ENCODE measurements at places on chromosomes 16 and 17. TPM values are rescaled to one million over a fixed set of nuclear protein-coding genes. Genes with fewer than 3 reads are reported as not detected.

GRCh38 chr16:13322336-13322735 is 420.9 kb downstream of the SHISA9 start:
- DNase-seq: no peak

DNA sequence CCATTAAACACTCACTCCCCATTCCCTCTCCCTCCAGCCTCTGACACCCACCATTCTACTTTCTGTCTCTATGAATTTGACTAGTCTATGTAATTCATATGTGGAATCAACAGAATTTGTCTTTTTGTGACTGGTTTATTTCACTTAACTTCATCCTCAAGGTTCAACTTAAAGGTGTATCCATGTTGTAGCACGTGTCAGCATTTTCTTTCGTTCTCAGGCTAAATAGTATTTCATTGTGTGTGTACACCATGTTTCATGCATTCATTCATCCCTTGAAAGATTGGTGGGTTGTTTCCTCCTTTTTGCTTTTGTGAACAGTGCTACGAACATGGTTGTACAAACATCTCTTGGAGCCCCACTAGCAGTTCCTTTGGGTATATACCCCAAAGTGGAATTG is 36.0 kb downstream of the ATP2C2 start:
- no peak for DNase-seq

DNA sequence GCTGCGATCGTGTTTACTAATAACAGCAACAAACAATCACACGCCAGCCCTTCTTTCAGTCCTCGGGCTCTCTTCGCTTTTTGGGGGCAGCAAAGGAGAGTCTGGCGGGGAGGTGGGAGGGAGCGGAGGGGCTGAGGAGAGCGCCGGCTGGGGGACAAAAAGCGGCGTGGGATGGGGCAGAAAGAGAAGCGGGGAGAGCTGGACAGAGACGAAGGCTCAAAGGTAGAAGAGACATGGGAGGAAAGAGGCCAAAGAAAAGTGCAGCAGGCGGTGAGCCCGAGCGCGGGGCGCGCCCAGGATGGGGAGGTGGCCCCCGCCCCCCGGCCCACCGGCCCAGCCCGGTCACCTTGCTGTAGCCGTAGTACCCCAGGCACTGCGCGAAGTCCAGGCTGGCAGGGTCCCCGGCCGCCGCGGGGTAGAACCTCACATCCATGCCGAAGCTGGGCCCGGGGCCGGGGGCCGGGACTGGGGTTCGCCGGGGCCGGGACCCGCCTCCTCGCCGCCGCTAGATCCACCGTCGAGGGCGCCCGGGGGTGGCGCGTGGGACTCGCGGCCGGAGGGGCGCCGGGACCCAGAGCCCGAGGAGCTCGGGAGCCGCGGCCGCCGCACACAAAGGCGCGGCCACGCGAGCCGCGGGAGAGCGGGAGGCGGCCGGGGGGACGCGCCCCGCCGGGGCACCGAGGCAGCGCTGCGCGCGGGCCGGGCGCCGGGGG is 496 bp downstream of the TOX3 start:
- no peak for DNase-seq

GRCh38 chr16:88650749-88651275 is at the start of gene CYBA:
Gene CYBA (minus strand): TSS chr16:88651053. CDS start chr16:88651013, 40 bp downstream.
- peak; percentile 61 for DNase-seq

DNA sequence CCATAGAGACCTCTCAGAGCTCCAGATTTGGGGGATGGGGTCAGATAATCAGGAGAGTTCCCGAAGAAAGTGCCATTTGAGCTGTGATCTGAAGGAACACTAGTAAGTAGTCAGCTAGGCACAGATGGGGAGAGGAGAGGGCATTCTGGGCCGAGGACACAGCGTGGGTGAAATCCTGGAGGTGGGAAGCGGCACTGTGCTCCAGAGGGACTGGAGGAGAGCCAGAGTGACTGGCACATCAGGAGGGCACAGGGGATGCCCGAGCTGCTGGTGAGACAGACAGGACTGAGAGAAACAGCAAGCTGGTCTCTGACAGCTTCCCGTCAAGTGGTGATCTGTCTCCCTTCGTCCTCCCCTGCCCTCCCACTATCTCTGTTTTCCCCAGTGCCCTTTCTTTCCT is 40.6 kb downstream of the KNOP1 start:
- DNase-seq: no peak

GRCh38 chr16:17408296-17408695 is 62.5 kb downstream of the XYLT1 start:
- no peak for DNase-seq

DNA sequence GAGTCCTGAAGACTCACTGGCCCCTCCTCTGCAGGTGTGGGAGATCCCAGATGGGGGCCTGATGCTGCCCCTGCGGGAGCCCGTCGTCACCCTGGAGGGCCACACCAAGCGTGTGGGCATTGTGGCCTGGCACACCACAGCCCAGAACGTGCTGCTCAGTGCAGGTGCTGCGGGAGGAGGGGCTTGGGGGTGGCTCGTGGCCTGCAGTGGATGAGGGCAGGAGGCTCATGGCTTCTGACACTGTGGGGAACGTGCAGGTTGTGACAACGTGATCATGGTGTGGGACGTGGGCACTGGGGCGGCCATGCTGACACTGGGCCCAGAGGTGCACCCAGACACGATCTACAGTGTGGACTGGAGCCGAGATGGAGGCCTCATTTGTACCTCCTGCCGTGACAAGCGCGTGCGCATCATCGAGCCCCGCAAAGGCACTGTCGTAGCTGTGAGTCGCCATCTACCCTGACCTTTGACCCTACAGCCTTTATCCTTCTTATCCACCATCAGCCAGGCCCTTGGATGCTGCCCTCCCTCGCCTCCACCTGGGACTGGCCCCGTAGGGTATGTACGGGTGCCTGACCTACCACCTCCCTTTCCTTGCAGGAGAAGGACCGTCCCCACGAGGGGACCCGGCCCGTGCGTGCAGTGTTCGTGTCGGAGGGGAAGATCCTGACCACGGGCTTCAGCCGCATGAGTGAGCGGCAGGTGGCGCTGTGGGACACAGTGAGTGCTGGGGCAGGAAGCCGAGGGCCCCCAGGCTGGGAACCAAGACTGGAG is 3.6 kb downstream of the CORO1A start:
- DNase-seq: peak; percentile 18

DNA sequence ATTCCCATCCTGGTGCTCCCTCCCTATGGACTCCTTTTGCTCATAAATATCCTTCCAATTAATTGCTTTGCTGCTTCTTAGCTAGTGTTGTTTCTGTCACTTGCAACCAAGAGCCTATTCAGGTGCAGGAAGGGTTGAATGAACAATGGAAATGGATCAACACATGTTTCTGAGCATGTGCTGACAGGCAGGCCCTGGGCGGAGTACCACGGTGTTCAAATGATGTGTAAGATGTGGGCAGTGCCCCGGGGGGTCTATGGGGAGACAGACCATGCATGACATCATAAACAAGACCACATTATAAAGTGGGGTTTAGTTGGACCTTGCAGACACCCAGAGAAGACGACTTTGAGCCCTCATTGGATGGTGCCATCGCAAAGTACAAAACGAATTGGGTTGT is 48.4 kb upstream of the MEOX1 start:
- DNase-seq: no peak

DNA sequence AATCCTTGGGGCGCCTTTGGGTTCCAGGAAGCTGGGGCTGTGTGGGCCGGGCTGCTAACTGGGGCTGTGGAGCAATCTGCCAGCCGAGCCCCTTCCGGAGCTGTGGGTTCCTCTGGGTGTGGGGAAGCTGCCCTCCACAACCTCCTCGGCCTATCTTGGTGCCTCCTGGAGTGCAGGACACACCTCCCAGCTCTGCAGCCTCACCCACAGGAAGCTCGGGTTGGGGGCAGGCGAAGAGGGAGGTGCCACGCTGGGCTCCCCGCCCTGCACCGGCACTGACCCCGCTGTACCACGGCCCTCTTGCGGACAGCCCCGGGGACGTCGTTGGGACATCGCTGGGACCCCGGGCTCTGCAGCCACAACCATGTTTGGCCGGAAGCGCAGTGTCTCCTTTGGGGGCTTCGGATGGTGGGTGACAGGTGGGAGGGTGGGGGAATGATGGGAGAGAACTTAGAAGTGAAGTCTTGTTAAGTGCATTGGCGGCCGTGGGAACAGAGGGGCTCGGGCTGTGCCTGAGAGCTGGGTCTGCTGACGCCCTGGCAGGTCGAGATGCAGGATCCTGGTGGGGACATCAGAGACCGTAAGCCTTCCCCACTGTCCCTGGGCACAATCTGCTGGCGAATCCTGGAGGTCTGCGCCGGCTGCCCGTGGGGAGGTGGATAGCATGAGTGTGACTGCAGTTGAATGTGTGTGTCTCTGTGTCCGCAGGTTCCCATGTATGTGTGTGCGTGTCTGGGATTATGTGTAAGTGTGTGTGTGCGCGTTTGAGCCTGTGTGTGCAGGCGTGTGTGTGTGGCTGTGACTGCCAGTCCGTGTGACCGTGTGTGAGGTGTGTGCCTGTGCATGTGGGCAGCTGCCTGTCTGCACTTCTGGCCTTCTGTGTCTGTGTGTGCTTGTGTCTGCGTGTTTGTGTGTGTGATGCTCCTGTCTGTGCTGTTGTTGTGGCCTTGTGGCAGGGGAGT is at the start of gene RAP1GAP2:
TSS of gene RAP1GAP2 (plus strand) at position 275 of the 962 bp plus-strand sequence. CDS start at position 365, 90 bp downstream.
- DNase-seq: no peak

- DNase-seq: no peak
Measured at GRCh38 chr16:10635365-10636021, 55.1 kb upstream of the EMP2 start.

DNA sequence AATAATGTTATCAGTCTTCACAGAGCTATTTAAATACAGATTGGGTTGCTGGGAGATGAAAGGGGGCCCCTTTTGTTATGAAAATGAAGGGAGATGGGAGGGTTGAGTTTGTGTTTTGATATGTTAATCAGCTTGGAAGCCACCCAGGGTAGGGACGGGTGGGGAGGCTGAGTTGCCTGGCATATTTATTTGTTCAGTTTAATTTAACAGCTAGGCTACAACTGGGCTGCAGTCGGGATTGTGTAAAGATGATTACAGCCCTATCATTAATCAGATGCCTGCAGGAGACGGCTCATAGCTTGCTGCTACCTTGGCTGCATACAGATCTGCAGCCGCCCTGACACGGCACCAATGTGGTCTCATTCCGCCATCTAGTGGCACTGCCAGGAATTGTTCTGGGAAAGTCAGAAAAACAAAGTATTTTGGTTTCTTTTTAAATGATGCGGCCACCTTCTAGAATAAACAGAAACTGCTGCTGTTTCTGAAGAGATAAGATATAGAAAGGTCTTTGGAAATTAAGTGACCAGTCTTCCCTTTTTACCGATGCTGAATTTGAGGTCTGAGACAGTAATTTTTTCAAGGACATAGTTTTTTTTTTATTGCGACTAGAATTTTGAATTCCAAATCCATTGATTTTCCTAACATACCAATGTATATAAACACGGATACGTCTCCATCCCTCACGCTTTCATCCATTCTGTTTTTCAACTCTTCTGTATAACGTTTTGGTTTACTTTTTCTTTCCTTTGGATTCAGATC is 458.0 kb upstream of the ASIC2 start:
- DNase-seq: peak; percentile 66

GRCh38 chr17:29451121-29451742 is 61.1 kb downstream of the TAOK1 start:
- no peak for DNase-seq

DNA sequence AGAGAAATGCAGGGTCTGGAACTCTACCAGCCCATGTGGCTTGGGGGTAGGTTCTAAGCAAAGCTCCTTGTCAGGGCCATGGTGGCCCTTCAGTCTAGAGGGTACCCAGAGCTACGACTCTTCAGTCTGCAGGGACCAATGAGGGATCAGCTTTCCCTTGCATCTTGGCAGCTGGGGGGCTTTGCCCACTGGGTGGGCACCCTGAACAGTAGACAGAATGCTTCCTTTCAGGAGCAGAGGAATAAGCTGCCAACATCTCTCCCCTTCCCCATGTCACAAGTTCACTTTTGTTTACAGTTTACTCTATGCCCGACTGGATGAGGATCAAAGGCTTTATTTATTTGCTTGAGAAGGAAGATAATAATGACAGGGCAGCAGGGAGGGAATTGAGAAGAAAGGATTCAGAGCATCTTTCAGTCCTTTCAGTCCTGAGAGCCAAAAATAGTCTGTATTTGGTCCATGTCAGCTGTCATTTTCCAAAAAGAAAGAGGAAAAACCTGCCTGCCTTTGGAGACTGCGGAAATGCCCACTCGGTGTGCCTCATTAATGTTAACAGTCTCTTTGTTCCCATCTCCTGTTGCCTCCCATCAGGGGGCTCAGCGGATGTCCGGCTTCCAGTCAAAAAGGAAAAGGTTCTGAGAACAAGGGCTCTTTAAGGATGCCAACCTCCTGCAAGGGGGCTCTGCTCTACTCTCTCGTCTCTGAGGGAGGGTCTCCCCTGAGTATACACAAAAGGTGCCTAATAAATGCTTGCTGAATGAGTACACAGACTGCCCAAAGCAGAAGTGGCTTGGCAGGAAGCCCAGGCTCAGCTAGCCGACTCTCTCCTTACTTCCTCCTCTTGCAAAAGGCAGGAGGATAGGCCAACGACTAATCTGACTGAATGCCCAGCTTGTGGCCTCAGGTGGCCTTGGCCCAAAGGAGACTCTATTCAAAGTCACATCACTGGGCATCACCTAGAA is 17.1 kb downstream of the TRAF4 start:
- DNase-seq: no peak

GRCh38 chr17:46191322-46192188 is 1.7 kb downstream of the KANSL1 start:
- peak; percentile 75 for DNase-seq

GRCh38 chr17:37824534-37825485 is 80.0 kb upstream of the HNF1B start:
- no peak for DNase-seq

DNA sequence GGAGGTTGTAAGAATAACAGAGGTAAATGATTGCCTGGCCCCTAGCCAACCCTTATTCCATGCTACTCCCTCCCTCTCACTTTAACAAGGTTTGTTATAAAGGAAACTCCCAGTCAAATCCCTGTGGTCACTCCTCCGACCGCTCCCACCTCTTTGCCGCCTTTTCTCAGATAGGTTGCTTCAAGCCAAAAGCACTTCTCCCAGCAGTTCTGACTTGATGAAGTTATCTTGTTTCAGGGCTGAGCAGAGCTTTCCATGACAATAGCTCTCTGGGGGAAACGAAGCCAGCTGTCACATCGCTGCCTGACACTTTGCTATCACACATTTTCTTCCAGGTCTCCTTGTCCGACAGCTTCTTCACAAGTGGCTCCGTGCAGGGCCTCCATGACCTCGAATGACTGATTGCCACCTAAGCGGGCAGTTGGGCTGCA is 278.6 kb downstream of the HAPSTR1 start:
- no peak for DNase-seq

Gene PIRT
- not detected for total RNA-seq

Gene MYH3
- total RNA-seq: 1.0 TPM

Gene CDYL2
- 3.5 TPM for total RNA-seq

Gene KCNG4
- not detected for total RNA-seq

Gene TMEM107
- 33.1 TPM for total RNA-seq

Measured in lung (tissue), 17 donors.